ENCODE measurements at places on chromosomes 1 and 21.

- DNase-seq = no peak
Observed at GRCh38 chr1:3417082-3417739, 37.3 kb upstream of the ARHGEF16 start.

DNA sequence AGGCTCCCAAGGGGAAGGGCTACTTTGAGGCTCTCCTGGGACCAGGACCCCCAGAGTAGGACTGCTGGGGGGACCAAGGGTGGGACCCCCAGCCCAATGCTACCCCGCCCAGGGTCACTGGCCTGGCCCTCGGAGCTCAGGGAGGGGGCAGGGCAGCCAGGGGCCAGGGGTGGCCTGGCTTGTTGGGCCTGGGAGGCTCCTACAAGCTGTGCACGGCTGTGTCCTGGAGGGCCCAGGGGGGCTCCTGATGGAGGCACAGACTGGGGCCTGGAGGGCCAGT lies 2.2 kb downstream of the HES4 start:
- no peak for DNase-seq

GRCh38 chr1:165883056-165883455 lies 55.6 kb downstream of the UCK2 start:
- no peak for DNase-seq

DNA sequence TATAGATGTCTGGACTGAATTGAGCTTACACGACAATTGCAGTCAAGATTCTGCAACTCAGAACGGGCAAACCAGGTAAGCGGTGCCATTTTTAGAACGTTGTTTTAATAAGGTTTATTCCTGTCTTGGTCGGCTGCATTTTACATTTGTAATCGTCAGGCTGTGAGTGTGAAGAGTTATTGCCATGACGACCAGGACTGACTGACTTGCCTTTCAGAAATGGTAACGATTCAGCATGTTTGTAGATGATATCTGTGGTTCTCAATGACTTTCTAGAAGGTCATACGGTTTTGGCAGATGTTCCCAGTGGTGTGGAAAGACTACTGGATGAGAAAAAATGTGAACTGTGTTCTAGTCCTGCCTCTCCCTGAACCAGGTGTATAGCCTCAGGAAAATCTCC lies 271.3 kb upstream of the B3GALT2 start:
- no peak for DNase-seq

- no peak for DNase-seq
Observed at GRCh38 chr1:220788900-220789299, 2.2 kb downstream of the MTARC1 start.

DNA sequence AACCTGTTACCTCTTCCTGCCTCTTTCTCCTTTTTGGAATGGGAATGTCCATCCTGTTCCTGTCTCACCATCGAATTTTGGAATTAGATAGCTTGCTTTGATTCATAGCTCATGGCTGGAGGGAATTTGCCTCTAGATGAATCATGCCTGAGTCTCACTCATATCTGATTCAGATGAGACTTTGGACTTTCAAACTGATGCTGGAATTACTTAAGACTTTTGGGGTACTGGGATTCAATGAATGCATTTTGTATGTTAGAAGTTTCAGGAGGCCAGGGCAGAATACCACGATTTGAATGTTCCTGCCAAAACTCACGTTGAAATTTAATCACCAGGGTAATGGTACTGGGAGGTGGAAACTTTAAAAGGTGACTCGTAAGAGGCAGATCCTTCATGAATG lies 132.4 kb downstream of the DSCAM start:
- DNase-seq = no peak

- DNase-seq = no peak
Observed at GRCh38 chr1:112325504-112325903, 70.5 kb upstream of the CTTNBP2NL start.

- no peak for DNase-seq
Observed at GRCh38 chr1:158121604-158122254, 59.0 kb upstream of the CD1D start.

- DNase-seq = no peak
Observed at GRCh38 chr1:175976865-175977642, 230.0 kb downstream of the COP1 start.

GRCh38 chr1:110495926-110496600 lies 22.9 kb downstream of the KCNA10 start:
- no peak for DNase-seq

DNA sequence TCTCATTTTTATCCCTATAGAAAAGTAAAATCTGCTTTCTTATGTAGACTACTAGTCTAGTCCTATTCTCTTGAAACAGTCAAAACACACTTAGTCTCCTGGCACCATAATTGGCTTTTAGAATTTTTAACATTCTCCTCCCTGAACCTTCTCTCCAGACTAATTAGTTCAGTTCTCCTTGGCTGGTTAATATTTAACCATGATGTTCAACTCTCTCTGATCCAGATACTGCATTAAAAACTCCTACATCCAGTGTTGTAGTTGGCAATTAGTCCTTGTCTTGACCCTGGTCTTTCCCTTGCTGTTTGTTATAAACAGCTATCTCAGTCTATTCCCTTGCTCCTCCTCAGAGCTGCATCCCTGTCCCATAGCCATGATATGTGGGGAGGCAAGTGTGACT lies 422.9 kb upstream of the BEND5 start:
- DNase-seq = no peak

- no peak for DNase-seq
Observed at GRCh38 chr1:47758341-47759250, 238.6 kb downstream of the TRABD2B start.

DNA sequence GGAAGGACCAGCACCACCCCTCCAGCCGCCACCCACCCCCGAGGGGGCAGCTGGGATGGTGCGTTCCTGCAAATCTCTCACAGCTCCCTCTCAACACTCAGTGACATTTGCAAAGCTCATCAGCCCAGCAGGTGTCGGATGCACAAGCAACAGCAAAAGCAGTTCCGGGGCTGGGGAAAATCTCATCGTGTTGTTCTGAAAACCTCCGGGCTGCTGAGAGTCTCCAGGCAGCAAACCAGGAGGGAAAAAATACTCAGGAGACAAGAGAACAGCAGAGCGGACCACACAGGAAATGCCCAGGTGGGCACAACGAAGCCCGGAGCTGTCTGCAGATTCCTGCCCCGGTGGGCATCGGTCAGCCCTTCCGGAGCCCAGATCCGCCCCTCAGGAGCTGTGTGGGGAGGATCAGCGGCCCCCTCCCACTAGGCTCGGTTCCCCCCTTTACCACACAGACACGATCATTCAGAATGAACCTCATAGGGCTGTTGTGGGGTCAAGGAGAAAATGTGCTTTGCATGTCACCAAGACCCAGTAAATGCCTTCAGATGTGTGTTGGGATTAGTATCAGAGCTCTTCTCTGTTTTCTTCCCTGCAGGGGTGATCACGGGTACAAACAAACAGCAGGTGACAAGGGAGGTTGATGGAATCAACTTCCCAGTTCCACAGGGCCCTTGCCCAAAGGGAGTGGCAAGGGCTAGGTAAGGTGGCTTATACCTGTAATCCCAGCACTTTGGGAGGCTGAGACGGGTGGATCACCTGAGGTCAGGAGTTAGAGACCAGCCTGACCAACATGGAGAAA lies 127.0 kb upstream of the TIAM1 start:
- no peak for DNase-seq

DNA sequence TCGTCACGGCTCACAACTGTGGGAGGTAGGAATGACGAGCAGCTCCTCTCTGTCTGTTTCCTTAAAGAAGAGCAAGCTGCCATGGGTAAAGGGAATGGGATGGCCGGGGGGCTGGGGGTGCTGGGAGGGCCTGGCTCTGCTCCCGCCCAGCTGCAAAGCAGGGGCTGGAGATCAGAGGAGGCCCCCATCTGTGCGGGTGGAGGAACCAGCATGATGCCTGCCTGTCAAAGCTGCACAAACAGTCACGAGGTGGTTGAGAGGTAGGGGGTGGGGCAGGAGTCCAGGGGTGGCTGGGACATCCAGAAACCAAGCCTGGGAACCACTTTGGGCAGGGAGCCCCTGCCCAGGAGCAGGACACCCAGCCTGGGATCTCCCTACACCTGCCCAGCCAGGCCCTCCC lies 12.6 kb downstream of the SLC41A1 start:
- no peak for DNase-seq

DNA sequence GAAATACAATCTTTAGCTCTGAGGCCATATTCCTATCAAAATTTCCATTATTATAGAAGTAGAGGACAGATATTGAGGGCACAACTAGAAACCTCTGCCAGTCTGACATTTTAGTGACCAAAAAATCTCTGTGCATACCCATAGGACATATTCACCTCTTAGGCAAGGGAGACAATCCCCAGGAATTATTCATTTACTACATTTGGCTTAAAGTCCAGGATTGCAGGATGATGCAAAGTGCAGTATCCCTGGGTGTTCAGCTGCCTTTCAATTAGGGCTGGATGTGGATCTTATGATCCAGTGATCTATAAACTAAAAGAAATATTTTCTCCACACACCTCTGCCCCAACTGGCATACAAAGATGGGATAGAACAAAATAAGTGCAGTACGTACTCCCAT lies 50.9 kb downstream of the PTGS2 start:
- DNase-seq = no peak

- no peak for DNase-seq
Observed at GRCh38 chr1:163823017-163823416, 501.3 kb downstream of the NUF2 start.

- no peak for DNase-seq
Observed at GRCh38 chr1:66292944-66293343, 241.0 kb upstream of the SGIP1 start.

- no peak for DNase-seq
Observed at GRCh38 chr1:95321531-95321930, 87.5 kb downstream of the RWDD3 start.

DNA sequence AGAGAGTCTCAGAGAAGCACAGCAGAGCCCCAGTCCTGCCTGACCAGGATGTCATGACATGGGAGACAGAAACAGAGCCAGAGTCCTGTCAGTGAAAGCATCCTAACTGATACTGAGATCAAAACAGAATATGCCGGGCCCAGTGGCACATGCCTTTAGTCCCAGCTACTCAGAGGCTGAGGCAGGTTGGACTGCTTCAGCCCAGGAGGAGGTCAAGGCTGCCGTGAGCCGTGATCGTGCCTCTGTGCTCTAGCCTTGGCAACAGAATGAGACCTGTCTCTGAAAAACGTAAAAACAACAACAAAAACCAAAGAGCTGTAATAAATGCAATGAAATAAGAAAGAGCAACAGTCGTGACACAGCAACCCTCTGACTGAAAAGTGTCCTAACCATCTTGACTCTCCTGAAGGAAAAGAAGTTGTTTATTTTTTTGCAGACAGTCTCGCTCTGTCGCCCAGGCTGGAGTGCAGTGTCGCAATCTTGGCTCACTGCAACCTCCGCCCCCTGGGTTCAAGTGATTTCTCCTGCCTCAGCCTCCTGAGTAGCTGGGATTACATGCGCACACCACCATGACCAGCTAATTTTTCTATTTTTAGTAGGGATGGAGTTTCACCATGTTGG lies 189.2 kb downstream of the SLC45A1 start:
- DNase-seq = no peak

- no peak for DNase-seq
Observed at GRCh38 chr1:70922196-70922595, 125.4 kb downstream of the PTGER3 start.

- DNase-seq = no peak
Observed at GRCh38 chr1:107499139-107499744, 358.4 kb downstream of the NTNG1 start.

GRCh38 chr1:110542725-110543124 lies 23.8 kb upstream of the KCNA10 start:
- DNase-seq = no peak

DNA sequence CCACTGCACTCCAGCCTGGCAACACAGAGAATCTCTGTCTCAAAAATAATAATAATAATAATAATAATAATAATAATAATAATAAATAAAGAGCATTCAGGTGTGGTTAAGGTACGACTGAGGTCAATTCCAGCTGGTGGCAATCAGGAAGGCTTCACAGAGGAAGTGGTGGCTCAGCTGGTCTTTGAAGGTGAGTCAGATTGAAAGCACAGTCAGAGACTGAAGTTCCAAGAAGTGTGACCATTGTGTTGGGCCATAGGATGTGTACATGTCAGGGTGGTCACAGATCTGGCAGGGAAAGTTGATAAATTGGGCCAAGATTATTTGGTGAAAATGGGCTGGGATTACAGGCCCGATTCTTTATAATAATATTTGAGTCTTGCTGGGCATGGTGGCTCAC lies 31.0 kb upstream of the MED18 start:
- DNase-seq = no peak

DNA sequence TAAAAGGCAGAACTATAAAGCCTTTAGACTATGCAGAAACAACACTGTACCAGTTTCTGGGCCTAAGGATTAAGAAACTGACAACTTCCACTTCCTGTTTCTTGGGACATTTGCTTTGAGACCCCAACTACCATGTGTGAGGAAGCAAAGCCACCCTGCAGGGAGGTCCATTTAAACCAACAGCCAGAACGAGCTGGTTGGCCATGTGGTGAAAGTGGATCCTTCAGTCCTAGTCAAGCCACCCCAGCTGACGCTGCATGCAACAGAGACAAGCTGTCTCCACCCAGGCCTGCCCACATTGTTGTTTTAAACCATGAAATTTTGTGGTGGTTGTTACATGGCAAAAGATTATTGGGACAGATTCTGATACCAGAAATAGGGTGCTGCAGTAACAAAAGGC lies 31.8 kb upstream of the SLFNL1 start:
- no peak for DNase-seq

- DNase-seq = no peak
Observed at GRCh38 chr1:53166912-53167311, 24.5 kb upstream of the SLC1A7 start.

DNA sequence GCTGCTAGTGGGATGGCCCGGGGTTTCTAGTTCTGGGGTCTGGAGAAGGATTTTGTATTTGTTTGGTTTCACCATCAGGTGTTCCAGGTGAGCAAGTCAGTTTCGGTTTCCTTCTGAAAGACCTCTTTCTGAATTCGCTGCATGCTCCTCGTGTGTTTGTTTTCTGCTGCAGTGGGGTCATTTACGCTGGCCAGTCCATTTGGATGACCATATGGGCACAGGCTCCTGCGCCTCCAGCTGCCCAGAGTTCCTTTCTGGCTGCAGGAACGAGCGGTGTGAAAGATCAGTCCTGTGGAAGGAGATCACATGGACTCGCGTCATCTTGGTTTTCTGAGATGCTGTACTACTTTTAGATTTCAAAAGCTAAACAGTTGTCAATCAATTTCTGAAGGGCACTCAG lies 83.7 kb upstream of the GCLM start:
- DNase-seq = no peak

DNA sequence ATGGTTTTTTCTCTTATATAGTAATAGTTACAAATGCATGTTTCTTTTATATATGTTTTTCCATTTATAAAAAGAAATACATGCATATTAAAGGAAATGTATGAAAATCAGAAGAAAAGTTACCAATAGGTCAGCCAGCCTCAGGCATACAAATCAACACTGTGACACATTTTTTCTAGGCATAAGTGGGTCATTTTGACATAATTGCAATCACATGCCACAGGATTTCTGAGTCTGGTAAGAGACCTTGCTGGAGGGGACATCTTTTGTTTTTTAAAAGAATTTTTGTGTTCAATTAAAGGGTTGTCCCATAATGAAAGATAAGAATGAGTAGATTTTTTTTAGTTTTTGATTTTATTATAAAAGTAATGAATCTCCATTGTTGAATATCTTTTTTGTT lies 473.1 kb downstream of the PCP4 start:
- no peak for DNase-seq

- DNase-seq = no peak
Observed at GRCh38 chr21:41983229-41983628, 26.9 kb downstream of the ZBTB21 start.

- no peak for DNase-seq
Observed at GRCh38 chr21:44870748-44871495, 2.6 kb downstream of the PTTG1IP start.

GRCh38 chr1:219292999-219293398 lies 119.3 kb downstream of the LYPLAL1 start:
- DNase-seq = no peak

Data from cortex of kidney (tissue), 1 donor.